ENCODE measurements at places on chromosomes 6 and 20.

GRCh38 chr6:141437685-141438084 lies 695.0 kb upstream of the GJE1 start:
- DNase-seq: no peak

- DNase-seq: no peak
Observed at GRCh38 chr6:157790548-157791160, 32.4 kb upstream of the SNX9 start.

- no peak for DNase-seq
Observed at GRCh38 chr6:20693466-20694063, 159.3 kb downstream of the CDKAL1 start.

DNA sequence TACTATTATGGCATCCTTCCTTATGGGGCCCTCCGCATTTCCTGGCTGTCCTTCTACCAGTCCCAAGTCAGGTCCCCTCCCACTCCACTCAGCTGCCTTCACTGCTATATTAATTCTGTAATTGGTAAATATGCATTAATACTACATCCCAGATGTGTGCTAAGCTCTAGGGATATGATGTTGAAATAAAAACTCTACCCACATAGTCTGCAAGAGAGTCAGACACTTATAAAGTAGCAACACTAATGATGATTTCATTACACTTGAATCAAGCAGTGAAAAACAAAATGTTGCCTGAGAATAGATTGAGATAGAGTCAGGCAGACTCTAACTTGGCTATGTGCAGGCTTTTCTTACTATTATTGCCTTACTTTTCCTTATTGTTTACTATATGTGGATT lies 62.4 kb downstream of the AIG1 start:
- DNase-seq: no peak

- no peak for DNase-seq
Observed at GRCh38 chr20:47865912-47866311, 80.6 kb upstream of the SULF2 start.

GRCh38 chr6:83685481-83685880 lies 23.4 kb downstream of the SNAP91 start:
- no peak for DNase-seq

GRCh38 chr6:165616116-165616515 lies 46.9 kb downstream of the PDE10A start:
- no peak for DNase-seq

DNA sequence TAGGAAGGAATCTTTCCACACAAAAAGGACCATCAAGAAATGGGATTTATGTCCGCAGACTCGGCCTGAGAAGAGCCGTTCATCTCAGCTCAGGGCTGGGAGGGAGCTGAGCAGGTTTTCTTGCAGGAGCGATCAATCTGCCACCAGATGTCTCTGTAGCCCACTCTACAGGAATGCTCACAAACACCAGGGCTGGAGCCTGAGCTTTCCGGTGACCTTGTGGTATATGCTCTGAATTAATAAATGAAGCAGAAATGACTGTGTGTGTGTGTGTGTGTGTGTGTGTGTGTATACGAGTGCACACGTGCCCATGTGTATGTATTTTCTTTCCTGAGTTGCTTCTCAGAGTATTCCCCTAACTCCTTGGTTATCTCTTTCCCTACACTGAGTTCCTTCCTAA lies 12.0 kb downstream of the CD83 start:
- DNase-seq: peak; percentile 49

DNA sequence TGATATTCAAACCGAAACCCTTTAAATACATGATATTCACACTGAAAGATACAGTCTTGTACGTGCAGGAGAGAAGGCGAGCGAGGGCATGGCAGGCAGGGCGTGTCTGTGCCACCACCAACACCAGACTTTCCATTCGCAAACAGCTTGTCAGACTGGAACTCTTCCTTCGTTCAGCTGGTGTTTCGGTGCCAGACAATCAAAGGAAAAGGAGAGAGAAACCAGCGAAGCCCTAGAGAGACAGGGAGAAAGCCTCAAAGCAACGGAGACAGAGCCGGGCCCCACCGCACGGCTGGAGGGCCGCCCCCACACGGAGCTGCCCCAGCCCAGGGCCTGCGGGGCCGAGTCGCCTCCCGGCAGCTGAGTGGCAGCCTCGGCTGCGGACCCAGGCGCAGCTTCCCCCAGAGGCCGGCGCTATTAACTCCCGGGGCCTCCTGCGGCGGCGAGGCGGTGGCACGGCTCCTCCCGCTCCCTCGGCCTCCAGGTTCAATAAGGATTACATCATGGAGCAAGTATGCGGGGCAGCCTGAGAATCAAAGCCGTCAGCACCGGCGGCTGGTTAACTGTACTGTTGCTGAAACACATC lies 32.1 kb upstream of the NR2E1 start:
- DNase-seq: peak; percentile 39

DNA sequence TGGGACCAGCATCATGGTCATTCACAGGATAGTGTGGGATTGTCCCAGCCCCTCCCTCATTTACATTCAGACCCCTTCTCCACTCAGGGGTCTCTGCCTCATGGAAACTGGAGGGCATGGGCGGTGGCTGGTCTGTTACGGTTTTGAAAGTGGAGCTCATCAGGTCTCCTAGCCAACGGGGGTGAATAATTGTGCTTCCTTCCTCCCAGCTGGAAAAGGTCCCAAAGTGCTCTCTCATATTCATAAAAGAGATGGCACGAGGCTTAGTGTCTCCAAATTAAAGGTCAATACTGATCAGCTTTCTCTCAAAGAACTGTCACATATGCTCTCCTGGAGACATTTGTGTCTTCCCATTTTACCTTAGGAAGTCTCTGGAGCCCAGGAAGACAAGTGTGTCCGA lies 19.9 kb downstream of the JARID2 start:
- DNase-seq: no peak

GRCh38 chr6:23441808-23442461 lies 684.1 kb upstream of the NRSN1 start:
- no peak for DNase-seq

DNA sequence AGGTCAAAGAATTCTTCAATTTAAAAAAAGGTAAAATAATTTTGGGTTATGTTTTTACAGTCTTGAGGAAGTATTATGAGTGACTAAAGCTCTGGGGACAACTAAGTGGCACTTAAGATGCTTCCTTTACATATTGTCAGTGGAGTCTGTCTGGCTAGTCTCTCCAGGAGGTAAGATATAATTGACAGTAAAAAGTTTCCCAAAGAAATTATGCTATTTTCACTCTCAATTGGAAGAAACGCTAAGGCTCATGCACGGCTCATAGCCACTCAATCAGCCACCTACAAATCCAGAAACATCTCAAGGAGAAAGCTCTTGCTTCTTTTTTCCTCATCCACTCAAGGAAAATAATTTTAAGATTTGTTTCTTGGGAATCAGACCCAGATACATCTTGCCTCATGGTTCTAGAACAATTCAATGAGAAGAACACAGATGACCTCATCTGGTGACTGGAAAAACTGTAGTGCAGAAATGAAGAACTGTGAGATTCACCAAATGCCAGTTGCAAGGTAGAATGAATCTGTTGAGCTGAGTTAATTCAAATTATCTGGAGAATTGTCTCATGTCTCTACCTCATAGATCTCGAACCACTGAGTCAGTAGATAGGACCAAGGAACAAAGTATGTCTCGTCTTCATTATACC lies 252.9 kb downstream of the TPBG start:
- DNase-seq: no peak

GRCh38 chr6:14882394-14883026 lies 363.4 kb upstream of the JARID2 start:
- no peak for DNase-seq

DNA sequence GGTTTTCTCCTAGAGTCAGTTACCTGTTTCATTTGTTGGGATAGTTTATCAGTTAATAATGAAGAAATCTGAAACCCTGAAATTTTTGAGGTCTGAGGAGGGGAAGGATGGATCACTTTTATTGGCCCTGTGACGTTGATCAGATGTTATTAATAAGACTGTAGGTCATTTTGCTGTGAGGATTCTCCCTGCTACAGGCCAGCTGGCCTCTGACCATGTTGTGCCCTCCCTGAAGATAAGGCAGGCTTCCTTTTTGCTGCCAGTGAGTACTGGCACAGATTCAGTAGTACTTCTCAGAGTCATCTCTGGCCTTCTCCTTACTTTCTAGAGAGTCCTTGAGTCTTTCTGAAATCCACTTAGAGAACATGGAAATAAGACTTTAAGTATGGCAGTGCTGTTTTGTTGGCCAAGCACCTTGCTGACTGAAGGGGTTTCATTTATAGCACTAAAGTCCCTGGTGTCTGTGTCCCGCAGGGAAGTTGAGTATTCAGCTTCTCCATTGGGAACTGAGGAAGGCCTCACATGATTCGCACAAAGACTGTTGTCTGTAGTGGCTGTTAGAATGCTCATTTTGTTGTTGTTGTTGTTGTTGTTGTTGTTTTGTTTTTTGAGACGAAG lies 202.6 kb downstream of the DTNBP1 start:
- DNase-seq: no peak

DNA sequence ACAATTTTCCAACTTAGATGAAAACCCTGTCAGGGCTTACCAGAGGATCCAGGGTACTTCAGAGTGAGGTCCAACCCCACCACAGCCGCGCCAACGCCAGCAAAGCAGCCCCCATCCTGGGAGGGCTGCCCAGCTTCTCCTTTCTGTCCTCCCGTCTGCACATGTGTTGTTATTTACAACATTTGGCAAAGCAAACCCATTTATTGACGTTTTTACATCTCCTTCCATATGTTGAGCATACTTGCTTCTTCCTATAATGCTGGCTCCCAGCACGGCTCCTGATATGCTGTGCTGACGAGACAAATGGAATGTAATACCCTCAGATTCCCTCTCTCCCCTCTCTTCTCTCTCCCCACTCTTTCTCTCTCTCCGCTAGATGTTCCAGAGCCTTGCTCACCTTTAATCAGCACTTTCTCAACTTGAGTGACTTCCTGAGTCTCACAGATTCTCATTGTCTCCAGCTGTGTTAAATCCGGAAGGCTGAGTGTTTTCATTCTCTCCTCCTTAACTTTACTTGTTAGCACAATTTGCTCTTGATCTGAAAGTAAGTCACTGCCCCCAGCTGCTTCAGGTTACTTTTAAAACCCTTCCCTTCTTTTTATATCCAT lies 22.7 kb downstream of the RCAN2 start:
- no peak for DNase-seq

GRCh38 chr20:12963416-12963815 lies 45.4 kb upstream of the SPTLC3 start:
- no peak for DNase-seq

DNA sequence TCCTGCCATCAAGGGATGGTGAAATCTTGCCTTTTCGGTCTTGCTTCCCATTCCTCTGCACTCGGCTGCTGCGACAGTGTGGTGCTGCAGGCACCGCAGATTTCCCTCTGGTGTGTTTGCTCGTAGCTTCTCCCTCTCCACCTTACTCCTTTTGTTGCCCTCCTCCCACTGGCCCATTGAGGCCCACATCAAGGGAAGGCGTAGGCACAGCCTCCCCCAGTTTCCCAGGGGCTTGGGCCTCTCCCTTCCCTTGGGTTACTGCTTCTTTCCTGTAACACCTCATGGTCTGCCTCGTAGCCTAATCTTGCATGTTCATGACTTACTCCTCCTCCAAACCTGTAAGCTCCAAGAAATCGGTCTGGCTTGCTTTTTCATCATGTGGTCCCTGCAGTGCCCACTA lies 9.9 kb downstream of the E2F3 start:
- DNase-seq: no peak

DNA sequence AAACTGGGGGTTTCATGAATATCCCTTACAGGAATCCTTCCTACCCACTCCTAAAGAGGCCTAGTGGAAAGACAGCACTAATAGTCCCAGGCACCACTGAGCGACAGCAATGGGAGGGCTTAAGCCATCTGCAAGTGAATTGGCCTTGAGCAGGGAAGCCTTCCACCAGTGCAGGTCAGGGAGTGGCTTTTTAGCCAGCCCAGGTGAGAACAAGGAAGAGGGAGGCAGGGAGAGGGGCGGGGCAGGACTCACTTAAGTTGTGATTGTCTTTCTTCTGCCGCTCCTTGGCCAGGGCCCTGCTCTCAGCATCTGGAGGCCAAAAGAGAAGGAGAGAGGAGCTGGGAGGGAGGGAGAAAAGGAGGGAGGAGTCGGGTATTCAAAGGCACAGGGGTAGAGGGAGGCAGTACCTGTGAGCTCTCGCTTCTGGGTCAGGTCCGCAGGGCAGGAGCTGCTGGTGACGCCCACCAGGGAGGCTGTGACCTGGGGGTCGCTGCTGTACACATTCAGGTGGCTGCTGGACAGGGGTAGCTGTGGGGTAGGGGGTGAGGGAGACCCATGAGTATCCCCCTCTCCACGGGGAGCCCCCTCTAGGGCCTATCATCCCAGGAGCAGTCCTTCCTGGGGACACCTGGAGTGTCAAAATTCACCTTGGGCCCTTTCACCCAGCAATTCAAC lies 47.8 kb downstream of the TFEB start:
- no peak for DNase-seq

- no peak for DNase-seq
Observed at GRCh38 chr6:40210628-40211056, 276.4 kb upstream of the MOCS1 start.

- no peak for DNase-seq
Observed at GRCh38 chr6:90080876-90081481, 186.7 kb downstream of the GJA10 start.

GRCh38 chr6:94511502-94512088 lies 1065.7 kb upstream of the MANEA start:
- no peak for DNase-seq

GRCh38 chr20:47464380-47465101 lies 37.1 kb upstream of the NCOA3 start:
- DNase-seq: peak; percentile 95

DNA sequence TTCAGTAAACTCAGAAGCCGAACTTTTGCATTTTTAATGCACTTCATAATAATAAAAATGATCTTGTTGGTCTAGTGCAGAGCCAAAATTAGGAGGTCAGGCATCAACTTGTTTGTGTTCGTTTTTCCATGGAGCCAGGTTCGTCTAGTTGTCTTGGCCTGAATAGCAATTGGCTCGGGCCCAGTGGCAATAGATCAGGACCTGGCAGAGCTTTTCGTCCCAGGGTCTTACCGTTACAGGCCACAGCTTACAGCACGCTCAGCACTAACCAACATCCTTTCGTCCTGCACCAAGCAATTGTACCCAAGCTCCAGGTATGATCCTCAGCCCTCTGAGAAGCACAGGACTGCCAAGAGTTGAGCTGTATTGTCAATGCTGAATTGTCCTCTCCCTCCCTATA lies 240.5 kb upstream of the PLN start:
- DNase-seq: no peak

GRCh38 chr20:21272279-21272678 lies 30.9 kb upstream of the XRN2 start:
- DNase-seq: no peak

DNA sequence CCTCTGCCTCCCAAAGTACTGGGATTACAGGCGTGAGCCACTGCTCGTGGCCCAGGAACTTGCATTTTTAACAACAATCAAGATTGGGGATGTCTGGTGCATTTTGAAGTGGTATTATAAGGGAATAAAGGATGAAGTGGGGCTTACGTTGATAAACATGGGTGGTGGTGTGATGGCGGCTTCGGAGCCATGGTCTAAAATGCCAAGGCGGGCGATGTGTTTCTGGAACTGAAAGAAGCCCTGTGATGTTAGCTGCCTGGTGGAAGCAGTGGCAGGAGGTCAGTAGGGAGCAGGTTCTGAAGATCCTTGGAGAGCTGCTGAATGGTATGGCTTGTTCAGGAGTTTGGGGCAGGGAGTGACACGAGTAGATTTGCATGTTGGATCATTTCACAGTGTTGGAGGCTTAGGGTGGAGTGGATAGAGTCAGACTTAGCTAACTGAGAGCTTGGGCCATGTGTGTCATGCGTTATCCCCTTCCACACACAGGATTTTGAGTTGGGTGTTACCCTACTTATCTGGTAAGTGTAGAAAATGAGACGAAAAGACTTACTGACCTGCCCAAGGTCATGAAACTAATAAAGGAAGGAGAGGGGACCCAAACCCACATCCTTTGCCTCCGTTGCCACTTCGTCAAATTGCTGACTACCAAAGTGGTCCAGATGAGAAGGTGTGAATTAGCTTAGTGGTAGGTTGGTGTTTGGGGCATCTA lies 1.5 kb downstream of the NELFCD start:
- DNase-seq: no peak
